Mucosa of gallbladder (tissue), 1 donor: ENCODE measurements at places on chromosomes 12 and 14.

- no peak for DNase-seq
These were observed 17.2 kb downstream of the FBRSL1 start for GRCh38 chr12:132507161-132507538.

DNA sequence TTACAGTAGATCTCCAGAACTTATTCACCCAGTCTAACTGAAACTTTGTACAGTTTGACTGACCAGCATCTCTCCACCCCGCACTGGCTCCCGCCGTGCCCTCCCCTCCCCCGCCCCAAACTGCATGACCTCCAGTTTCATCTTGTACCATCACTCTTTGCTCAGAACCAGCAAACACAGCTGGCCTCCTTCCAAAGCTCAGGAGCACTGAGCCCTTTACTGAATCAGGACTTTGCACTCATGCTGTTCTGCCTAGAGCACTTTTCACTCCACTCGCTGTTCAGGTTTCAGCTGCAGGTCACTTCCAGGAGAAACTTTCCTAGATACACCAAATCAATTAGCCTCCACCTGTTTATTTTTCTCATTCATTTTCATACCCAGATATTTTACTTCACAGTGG lies 455.3 kb upstream of the PDE3A start:
- DNase-seq: peak; percentile 58

- DNase-seq: no peak
These were observed 25.1 kb upstream of the ANO2 start for GRCh38 chr12:5969974-5970690.

- DNase-seq: no peak
These were observed 749.6 kb downstream of the SLC16A7 start for GRCh38 chr12:60345442-60345841.

- DNase-seq: no peak
These were observed 39.3 kb upstream of the CAPRIN2 start for GRCh38 chr12:30794020-30794419.

- DNase-seq: no peak
These were observed 980 bp upstream of the LTBR start for GRCh38 chr12:6382982-6383381.

DNA sequence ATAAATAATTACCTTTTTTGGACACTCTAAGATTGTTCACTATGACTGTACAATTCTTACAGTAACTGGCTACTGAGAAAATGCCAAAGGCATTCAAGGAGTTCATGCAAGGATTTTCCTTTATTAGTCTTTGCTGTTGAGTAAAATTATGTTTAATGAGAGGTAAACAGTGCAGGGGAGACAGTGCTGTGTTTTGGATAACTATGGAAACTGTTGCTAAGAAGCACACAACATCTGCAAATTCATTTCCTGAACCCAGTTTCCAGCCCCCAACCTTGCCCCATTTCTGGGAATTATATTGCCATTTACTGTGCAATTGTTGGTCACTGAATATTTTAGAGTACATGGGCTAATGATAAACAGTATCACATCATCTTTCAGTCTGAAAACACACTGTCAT lies 1005.8 kb downstream of the TRHDE start:
- DNase-seq: no peak

DNA sequence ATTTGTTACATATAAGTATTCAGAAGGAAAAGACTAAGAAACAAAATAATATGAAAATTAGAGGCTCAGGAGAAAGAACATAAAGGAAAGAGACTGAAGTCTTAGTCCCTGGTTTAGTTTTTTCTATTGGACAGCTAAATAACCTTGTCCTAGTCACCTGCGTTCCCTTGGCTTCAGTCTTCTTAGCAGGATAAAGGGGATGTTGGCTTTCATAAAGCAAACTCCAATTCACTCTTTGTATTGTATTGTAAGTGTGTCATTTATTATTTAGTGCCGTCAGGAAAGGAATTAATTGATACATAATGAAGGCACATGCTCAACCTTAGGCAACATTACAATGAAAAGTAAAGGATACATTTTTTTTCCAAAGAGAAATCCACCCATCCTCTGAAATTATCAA lies 190.3 kb upstream of the PPFIA2 start:
- no peak for DNase-seq

DNA sequence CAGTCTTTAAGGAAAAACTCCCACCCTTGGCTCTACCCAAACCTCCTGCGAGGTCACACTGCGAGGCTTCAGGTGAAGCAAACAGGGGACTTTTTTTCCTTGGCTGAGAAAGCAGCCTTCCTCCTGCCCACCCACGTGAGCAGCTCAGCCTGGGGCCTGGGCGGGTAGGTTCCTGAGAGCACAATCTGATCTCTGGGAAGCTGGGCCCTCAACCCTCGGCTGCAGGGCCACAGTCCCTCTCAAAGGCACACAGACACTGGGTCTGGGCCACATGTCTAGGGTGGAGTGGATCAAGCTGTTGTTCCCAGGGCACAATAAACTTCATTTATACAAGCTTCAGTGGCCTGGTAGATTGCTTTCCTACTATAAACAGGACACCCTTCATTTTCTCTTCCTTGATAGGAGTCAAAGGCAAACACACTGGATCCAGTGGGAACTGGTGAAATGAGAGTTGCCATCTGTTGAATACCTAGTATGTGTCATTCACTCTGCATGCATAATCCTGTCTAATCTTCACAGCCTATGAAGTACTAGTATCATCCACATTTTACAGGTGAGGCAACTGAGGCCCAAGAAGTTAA lies 41.3 kb upstream of the PNMA1 start:
- DNase-seq: no peak

DNA sequence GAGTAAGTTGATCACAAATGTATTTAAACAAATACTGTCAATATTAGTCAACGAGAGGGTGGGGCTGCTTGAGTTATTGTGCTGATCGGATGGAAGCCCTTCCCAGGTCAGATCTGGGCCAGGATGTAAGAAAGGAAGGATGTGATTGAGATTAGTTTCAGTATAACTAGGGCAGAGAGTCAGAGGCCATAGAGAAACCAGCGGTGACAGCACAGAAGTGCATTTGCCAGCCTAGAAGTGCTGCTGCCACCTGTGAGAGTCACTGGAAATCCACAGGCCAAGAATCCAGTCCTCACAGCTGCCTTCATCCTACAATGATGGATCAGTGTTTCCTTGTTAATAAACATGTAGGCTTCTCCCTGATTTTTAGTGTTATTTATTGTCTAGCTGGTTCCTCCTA lies 9.8 kb upstream of the FERMT2 start:
- peak; percentile 34 for DNase-seq

DNA sequence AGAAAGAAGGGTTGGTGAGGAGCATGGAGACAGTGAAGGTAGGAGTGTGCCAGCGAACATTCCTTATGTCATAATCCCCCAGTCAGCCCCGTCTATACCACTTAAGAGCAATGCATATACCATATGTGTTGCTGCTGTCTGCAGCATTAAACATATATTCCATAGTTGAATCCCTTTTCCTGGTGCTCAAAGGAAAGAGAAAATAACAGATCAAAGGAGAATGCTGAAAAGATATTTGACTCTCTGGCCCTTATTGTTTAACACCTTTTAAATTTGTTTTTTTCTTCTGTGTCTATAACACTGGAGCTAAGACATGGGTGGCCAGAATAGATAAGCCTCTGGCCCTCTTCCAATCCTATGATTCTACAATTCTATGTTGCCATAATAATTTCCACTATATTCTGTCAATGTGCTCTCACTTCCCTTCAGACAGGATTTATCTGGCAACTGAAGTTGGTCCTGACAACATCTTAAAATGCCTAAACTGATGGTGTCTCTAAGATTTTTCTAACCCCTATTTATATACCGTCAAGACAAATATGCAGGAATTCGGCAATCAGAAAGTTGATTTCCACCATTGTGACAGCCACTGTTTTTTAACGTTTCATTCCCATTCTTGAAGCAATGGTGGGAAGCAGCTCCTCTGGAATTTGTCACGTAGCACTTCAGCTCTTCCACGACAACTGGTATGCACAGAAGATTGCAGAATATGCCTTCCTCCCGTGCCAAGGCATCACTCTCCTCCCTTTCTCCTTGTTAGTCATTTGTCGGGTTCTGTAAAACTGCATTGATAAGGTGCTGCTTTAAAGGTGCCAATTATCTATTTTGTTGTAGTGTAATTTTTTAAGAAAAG lies 204.7 kb downstream of the BCAT1 start:
- DNase-seq: no peak

DNA sequence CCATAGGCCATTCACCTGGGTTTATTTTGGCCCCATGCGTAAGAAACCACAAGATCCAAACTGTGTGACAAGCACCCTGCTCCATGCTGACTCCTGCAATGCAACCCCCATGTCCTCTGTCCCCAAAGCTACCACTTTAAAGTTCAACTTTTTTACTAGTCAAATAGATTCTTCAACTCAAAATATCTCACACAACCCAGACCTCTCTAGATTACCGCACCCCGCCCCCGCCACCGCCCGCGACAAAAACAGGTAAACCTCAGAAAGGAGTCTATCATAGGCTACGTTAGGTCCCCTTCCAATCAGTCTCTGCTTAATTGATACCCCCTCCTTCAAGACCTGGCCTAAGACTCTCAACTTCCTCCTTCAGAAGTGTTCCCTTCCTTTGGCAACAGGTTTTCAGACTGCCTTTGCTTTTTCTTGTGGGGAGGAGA lies 2.2 kb downstream of the ZFP36L1 start:
- no peak for DNase-seq

GRCh38 chr12:25058658-25059058 lies 109.8 kb upstream of the BCAT1 start:
- no peak for DNase-seq

DNA sequence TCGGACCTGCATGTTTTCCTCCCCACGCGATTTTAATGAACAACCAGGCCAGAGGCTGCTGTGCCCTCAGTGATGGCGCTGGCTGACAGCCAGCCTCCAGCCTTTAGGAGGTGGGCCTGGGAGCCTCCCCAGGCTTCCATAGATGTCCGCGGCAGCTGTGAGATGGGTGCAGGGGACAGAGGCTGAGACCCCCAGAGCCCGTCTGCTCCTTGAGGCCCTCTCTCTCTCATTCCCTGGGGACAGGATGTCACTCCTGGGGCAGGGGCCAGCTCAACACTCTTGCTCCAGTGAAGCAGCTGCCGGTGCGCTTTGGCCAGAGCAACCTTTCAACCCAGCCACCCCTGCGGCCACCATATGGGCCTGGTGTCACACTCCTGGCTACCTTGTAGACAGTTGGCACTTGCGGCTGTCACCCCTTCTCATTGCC lies 24.8 kb downstream of the MVK start:
- no peak for DNase-seq

GRCh38 chr14:54699735-54700134 lies 132.8 kb downstream of the SAMD4A start:
- no peak for DNase-seq

- no peak for DNase-seq
These were observed 116.6 kb downstream of the GCH1 start for GRCh38 chr14:54785778-54786770.

GRCh38 chr12:58347691-58348090 lies 406.3 kb downstream of the ATP23 start:
- no peak for DNase-seq

- DNase-seq: no peak
These were observed 10.5 kb upstream of the HHIPL1 start for GRCh38 chr14:99634443-99634842.
